ENCODE measurements at places on chromosomes 6 and 20. TPM values are rescaled to one million over a fixed set of nuclear protein-coding genes. Genes with fewer than 3 reads are reported as not detected.

The PRDM13 gene
- not detected for polyA plus RNA-seq

The OR2J3 gene
- polyA plus RNA-seq, result not detected

DNA sequence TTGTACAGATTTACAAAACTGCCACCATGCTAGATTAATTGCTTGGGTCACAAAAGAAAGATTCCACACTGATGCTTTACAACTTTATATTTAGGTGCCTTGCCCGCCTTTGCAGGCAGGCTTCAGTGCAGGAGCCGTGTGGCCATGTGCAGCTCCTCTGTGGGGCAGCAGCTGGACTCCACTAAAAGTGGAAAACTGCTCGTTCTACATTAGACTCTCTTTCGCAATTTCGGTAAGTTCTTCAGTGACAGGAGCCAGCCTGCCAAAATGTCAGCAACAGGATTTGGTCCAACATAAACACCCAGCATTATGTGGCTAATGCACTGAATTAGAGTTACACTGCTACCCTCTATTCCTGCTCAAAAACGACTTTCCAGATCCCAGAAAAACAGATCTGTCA is 174.4 kb upstream of the KCNK16 start:
- DNase-seq, result no peak
- H3K27me3 ChIP-seq, result peaks cover 12% of the 10 kb centered on the region
- H3K4me3 ChIP-seq, result no peak overlapping the region
- H3K36me3 ChIP-seq, result peaks cover 7% of the 10 kb centered on the region
- peaks cover 5% of the 10 kb centered on the region for H3K4me1 ChIP-seq

DNA sequence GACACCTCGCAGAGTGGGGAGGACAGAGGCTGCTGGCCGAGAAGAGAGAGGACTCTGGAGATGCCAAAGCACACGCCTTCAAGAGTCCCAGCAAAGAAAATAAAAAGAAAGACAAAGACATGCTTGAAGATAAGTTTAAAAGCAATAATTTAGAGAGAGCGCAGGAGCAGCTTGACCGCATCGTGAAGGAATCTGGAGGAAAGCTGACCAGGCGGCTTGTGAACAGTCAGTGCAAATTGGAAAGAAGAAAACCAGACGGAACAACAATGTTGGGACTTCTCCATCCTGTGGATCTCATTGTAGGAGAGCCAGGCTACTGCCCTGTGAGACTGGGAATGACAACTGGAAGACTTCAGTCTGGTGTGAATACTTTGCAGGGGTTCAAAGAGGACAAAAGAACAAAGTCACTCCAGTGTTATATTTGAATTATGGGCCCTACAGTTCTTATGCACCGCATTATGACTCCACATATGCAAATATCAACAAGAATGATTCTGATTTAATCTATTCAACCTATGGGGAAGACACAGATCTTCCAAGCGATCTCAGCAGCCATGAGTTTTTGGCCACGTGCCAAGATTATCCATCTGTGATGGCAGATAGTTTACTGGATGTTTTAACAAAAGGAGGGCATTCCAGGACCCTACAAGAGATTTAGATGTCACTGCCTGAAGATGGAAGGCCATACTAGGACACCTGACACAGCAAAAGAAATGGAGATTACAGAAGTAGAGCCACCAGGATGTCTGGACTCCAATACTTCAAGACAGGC is 52.2 kb downstream of the REV3L start:
- peaks cover 23% of the 10 kb centered on the region for H3K4me1 ChIP-seq
- H3K4me3 ChIP-seq, result no peak overlapping the region
- no peaks in the 10 kb centered on the region for H3K27me3 ChIP-seq
- peaks cover 28% of the 10 kb centered on the region for H3K36me3 ChIP-seq

GRCh38 chr6:41602864-41603608 is 35.2 kb upstream of the MDFI start:
- peak; percentile 71 for DNase-seq
- H3K27ac ChIP-seq, result no peak overlapping the region
- H3K27me3 ChIP-seq, result peaks cover 13% of the 10 kb centered on the region
- H3K4me1 ChIP-seq, result peaks cover 6% of the 10 kb centered on the region
- peak overlapping the region; percentile 14 for H3K4me3 ChIP-seq
- no peaks in the 10 kb centered on the region for H3K36me3 ChIP-seq

DNA sequence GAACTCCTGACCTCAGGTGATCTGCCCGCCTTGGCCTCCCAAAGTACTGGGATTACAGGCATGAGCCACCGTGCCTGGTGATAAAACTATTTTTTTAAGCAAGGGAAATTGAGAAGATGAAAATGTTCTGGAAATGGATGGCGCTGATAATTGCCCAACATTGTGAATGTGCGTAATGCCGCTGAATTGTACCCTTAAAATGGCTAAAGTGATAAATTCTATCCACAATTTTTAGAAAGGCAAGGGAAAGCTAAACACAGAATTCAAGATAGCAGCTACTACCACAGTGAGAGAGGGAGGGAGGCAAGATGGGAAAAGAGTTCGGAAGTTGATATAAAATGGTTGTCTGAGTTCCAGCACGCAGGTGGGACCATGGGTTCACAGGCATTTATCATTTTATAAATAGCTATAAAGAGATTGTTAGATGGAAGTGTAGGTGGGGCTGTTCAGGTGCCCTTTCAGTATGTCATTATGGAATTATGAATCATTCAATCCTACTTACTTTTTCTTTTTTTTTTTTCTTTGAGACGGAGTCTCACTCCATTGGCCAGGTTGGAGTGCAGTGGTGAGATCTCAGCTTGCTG is 8.3 kb downstream of the RIPOR3 start:
- DNase-seq, result no peak
- no peaks in the 10 kb centered on the region for H3K4me1 ChIP-seq
- no peak overlapping the region for H3K4me3 ChIP-seq
- H3K36me3 ChIP-seq, result no peaks in the 10 kb centered on the region
- no peaks in the 10 kb centered on the region for H3K27me3 ChIP-seq

DNA sequence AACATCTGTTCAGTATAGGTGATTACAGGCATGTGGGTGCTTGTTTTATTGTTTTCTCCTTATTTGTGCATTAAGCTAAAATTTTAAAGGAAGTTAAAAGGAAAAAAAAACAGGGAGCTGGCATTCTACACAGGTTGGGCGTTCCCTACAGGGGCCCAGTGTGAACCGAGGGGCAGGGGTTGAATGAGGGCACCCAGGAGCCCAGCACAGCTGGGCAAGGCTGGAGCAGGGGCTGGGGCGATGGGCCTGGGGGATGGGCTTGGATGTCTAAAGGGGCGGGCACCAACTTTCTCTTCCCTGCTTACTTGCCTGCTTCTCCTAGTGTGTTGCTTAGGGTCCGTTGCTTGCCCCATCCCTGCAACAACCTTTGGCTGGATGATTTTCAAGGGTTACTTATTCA is 230.2 kb upstream of the RNF24 start:
- no peak for DNase-seq
- H3K4me3 ChIP-seq, result no peak overlapping the region
- no peak overlapping the region for H3K27ac ChIP-seq
- peaks cover 7% of the 10 kb centered on the region for H3K27me3 ChIP-seq
- H3K36me3 ChIP-seq, result no peaks in the 10 kb centered on the region

Data from immature natural killer cell (primary cell).